ENCODE measurements at places on chromosomes 1 and 21.

DNA sequence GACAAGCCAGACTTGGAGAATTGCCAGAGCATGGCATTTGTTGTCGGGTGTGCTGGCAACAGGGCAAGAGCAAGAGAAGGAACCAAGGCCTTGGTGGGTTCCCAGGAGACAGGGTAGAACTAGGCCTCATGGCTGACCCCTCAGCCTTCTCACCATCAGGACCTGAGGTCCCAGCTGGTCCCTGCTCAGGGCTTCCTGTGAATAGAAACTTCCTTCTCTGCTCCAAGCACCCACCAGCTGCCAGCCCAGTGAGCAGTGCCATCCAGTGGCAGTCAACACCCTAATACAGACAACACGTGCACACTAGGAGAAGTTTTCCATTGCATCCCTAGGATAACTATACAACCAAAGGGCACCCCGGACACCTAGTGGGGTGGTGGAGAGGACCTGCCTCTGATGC, 22.8 kb downstream of the S100A6 start:
- no peak for DNase-seq

DNA sequence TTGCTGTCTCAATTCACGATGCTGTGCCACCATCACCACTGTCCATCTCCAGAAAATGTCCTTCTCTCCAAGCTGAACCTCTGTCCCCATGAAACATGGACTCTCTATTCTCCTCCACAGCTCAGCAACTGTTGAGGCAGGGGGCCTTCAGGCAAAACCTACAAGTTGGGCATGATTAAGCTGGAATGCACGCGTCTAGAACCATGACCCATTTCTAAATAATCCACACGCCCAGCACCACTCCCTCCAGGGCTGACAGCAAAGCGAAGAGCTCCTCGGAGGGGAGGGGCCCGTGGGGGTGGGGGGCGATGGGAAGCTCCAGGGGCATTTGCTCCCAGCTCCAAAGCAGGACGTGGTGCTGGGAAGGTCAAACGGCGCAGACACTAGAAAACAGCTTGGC, 3.3 kb upstream of the HES5 start:
- DNase-seq, result no peak

- DNase-seq, result no peak
Observed at GRCh38 chr1:229388897-229389580, 44.9 kb downstream of the ACTA1 start.

DNA sequence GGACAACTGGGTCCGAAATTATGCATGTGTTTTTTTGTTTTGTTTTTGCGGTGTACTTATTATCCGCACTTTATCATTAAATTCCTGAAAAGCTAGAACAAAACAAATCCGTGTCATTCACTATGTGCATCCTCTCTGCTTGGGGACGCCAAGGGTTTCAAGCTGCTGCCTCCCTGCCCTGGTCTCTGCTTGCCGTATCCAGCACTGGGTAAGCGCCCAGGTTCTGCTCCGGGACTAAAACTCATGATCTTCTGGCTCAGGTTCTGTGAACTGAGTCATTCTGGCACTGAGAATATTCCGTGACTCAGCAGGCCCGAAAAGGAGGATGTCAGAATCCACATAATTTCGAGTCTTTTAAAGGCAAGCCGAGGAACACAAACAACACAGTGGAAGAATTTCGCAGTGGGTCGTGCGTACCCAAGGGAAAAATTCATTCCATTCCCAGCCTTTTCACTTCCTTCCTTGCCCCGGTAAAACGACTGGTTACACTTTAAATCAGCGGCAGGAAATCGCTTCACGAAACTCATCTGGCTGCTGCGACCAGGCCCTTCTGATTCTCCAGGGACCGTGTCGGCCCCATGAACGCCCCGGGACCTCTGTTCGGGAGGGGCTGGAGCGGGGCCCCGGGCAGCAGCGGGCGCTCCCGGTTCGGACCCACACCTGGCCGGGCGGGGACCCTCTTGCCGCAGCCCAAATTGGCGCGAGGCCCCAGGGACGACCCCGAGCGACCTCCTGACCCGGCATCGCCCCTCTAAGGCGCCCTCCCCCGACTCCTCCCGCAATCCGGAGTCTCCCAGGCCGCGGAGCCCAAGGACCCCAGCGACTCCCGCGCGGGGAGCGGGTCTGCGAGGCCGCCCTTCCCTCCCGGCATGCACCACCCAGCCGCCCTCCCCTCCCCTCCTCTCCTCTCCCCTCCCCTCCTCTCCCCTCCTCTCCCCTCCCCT, 746 bp upstream of the LAMC1 start:
- peak; percentile 13 for DNase-seq

GRCh38 chr1:47582891-47583608, 145.2 kb downstream of the FOXD2 start:
- DNase-seq, result no peak

- DNase-seq, result no peak
Observed at GRCh38 chr1:24018611-24019580, 38.8 kb upstream of the SRSF10 start.

DNA sequence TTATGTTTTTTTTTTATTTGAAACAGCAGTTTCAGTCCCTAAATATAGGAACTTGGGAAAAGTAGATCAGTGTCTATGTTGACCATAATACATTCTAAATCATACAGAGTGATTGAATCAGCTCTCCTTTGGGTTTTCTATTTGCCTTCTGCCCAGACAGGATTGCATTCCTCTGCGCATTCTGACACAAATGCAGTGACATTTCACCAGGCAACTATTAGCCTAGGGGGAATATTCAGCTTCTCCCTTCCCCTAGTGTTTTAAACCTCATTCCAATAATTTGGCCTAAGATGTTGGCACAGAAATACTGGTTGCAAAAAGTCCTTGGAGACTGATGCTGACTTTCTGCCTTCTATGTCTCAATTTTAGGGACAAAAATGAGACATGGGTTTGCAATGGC, 172.8 kb downstream of the PTGER3 start:
- DNase-seq, result no peak

- no peak for DNase-seq
Observed at GRCh38 chr1:226181996-226182714, 4.4 kb downstream of the ACBD3 start.

DNA sequence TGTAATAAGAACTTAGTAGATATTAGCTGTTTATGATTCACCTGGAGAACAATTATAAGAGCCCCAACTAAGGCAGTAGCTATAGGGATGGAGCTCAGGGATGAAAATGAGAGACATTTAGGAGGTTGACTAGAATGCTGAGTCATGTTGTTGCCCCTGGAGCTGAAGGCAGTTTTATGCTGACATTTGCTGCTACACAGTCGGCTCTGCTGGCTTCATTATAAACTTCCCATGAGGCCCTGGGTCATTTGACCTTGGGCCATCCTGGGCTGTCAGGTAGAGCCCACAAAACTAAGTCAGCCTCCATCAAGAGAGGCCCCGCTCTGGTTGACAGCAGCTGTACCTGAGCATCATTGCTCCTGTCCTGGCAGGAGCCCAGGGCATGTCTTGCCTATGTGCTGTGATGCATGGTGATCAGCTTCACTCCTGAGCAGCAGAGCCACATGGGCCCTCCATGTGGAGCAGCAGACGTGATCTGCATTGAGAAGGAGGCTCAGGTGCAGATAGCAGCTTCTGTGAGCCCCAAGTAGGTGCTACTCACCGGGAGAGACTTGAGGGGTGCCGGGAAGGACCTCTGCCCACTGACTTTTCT, 112.4 kb downstream of the TBX19 start:
- no peak for DNase-seq

GRCh38 chr1:10085076-10085475, 52.3 kb downstream of the UBE4B start:
- no peak for DNase-seq

DNA sequence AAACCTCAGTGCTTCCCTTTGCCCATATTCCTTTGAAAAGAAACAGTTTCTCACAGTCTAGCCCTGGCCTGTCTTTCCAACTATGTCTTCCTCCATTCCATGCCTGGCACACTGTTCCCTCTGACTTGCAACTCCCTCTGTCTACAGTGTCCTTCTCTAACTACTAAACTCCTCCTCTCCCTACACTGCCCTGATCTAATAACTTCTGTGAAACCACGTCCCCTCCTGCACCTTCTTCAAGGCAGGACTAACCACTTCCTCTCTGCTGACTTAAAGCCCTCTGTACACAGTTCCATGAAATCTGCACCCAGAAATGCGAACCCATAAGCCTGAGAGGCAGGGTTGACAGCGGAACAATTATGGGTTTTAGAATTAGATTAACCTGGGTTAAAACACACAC, 62.2 kb upstream of the ATP1B1 start:
- DNase-seq, result peak; percentile 50

- peak; percentile 87 for DNase-seq
Observed at GRCh38 chr1:19462781-19463503, 22.4 kb downstream of the CAPZB start.

Data from CD4-positive, alpha-beta T cell treated with Interleukin-4 for 4 hours (primary cell).